ENCODE measurements at places on chromosomes 11 and 22.

DNA sequence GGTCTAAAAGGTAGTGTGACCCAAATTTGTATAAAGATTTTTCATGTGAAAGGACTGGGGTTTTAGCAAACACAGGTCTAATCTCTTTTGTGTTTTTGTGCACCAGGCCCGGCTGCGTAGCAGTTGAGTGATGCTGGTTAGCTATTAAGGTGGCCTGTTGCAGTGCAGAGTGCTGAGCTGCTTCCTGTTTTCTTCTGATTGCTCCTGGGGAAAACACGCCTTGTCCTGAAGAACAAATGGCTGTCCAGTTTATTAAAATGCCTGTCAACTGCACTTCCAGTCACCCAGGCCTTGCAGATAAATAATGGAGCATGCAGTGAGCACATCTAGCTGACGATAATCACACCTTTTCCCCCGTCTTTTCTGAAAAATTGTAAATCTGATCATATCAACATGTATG, 1.8 kb downstream of the SRSF8 start:
- DNase-seq = peak; percentile 72

- no peak for DNase-seq
Observed at GRCh38 chr11:8168485-8169257, at the start of gene RIC3. RIC3 (minus strand) TSS chr11:8169025; CDS start chr11:8168989, 36 bp downstream.

DNA sequence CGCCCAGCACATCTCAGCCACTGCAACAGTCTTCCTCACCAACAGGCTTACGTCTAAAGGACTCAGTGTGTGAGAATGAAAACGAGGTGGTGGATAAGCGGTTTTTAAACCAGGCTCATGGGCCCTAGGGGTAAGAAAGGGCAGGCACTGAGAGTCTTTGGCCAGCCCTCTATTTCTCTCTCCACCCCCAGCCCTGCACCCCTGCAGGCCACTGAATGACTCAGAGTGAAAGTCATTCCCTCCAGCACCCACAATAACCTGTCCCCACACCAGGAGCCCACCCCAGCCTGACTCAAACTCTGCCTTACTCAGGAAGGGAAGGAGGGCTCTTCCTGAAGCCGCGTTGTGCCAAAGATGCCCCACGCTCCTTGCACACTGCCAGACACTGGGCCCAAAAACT, 72.0 kb downstream of the LARGE1 start:
- DNase-seq = no peak

DNA sequence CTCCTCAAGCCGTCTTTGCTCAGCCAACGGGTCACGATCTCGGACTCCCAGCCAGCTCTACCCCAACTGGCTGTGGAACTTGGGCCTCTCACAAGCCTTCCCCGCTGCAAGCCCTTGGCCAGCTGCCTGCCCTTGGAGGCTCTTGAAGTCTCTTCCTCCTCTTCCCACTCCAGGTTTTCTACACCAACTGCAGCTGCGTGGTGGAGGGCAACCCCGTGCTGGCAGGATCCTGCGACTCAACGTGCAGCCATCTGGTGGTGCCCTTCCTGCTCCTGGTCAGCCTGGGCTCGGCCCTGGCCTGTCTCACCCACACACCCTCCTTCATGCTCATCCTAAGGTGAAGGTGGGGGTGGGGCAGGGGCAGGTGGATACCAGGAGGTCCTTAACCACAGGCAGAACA, 40.5 kb upstream of the TPBGL start:
- DNase-seq = no peak

GRCh38 chr22:31950226-31950625, 5.9 kb downstream of the YWHAH start:
- no peak for DNase-seq

DNA sequence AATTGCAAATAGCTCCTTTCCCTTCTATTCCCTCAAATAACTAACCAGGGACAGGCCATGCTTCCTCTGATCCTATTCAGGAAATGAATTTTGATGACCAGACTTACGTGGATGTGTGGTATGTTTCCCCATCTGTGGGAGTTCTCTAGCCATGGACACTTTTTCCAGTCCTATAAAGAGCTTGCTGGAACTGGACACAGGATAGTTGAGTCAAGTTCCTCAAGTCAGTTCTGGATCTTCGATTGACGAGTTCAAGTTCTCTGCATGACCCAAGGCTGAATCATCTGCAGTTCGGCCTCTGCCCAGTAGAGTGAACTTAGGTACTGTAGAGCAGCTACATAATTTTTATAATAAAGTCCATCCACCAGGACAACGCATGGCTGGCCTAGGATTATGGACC, 52.7 kb upstream of the CCND1 start:
- no peak for DNase-seq

DNA sequence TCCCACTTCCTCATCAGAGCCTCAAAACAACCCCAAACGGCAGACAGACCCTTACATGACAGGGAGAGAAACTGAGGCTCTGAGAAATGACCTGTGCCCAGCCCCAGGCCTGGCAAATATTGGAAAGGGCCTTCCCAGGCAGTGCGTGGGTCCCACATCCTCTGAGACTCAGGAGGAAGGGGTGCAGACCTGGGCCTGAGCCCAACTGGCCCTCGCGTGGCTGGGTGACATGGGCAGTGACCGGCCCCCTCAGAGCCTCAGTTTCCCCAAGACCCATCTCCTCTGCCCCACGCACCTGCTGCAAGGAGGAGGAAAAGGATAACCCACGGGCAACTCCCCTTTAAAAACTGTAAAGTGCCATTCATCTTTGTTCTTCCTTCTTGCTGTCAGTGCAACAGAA, 35.6 kb downstream of the ELFN2 start:
- DNase-seq = no peak

GRCh38 chr11:61162092-61162941, 1.1 kb upstream of the VPS37C start:
- no peak for DNase-seq

DNA sequence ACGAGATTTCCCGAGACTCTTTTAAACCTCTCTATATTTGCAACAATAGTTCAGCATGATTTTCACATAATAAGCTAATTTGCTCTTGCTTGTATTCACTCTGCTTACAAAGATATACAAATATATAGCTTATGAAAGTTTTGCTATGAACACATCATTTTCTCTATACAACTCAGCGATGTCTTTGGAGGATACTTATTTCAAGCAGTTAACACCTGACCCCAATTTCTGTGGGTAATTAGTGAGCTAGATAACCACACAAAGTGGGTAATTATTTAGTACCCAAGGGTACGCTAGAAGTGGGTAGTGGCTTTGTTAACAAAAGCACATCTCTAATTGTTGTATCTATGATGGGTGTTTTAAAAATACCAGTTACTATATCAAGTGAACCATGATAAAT, 12.3 kb downstream of the BLID start:
- no peak for DNase-seq

Data from right forelimb (tissue), 1 donor.